ENCODE measurements at places on chromosomes 2 and 18.

DNA sequence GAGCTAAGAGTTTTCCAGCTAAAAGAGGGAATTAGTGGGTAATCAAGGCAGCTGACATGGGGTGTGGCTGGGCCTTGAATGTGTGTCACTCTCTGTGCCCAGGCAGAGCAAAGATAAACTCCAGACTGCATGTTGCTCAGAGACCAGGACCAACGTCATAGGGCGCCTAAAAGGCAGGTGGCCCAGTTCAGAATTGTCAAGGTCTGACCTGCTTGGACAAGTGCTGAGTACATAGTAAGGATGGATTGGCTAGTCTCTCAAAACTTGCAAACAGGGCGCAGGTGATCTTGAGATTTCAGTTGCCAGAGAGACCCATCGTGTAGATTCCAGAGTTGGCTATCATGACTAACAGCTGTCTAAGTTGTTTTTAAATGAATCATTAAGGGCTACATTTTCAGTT, 19.0 kb downstream of the CLUL1 start:
- DNase-seq = no peak

DNA sequence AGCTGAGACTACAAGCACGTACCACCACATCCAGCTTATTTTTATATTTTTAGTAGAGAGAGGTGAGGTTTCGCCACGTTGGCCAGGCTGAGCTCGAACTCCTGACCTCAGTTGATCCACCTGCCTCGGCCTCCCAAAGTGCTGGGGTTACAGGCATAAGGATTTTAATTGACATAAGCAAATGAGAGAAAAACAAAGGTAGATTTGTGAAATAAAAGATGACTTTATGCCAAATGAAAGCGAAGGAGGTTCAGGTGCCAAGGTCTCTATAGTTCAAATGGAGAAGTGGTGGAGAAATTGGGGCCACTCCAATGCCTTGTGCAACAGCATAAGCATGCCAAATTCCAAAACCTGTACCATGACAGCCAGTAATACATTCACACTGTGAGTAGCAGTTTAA, 180.6 kb downstream of the MREG start:
- DNase-seq = no peak

DNA sequence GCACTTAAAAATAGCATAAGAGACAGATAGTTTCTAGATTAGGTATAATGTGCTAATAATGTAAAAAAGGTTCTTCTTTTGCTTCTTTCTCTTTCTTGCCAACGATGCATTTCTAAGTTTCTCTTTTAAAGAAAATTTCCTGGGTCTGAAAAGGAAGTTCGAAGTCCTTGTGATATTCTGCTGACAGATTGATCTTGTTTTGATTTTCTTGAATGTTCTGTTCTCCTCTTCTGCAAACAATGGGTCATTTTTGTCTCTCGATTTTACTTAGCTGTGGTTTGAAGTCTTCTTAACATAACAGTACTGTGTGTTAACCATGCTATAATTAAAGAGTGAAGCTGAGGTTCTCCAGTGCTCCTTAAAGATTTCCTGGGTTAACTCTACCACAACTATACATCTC, 61.1 kb upstream of the ACYP2 start:
- DNase-seq = no peak

DNA sequence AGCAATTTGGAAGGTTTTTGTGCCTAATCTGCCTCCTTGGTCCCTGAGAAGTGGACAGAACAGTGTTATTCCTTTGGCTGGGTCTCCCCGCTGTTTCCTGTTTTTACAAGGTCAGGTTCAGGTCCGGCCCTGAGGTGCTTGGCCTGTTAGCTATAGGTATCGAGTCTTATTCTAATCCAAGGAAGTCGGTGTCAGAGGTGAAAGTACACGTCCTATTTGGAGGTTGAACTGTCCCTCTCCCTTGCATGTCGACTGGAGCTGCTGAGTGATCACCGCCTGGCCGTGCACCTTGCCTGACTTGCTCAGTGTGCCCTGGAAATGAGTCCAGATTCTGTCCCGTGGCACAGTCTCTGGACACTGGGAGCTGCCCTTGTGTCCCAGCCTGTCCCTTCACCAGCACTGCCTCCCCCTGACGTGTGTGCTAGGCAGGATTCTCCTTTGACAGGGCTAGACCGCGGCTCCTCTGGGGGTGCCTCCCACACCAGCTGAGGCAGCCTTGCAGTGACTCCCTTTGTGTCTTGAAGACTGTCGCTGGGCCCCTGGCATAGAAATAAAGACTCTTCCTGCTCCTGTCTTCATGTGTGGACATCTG, 65.7 kb upstream of the RBM44 start:
- DNase-seq = no peak
